ENCODE measurements at places on chromosomes 3 and 15. TPM values are rescaled to one million over a fixed set of nuclear protein-coding genes. Genes with fewer than 3 reads are reported as not detected.

GRCh38 chr3:196075013-196075412, 6.9 kb downstream of the TFRC start:
- DNase-seq, result no peak

GRCh38 chr15:100571592-100572167, 30.3 kb downstream of the LINS1 start:
- no peak for DNase-seq

GRCh38 chr3:113695431-113695785, 1.0 kb downstream of the USF3 start:
- DNase-seq, result peak; percentile 14

GRCh38 chr3:188407158-188407880, 253.4 kb downstream of the LPP start:
- DNase-seq, result no peak

- no peak for DNase-seq
These were observed 32.3 kb upstream of the ZCWPW2 start for GRCh38 chr3:28316226-28316625.

Gene GPR62
- 0.38 TPM for polyA plus RNA-seq

Gene EXD1
- not detected for polyA plus RNA-seq

Gene NANOGP8
- polyA plus RNA-seq, result not detected

Gene SEMA7A
- polyA plus RNA-seq, result 5.6 TPM

Measured in muscle of back (tissue), 13 donors.